AG09319 (cell line): ENCODE measurements at places on chromosomes 12 and 14.

DNA sequence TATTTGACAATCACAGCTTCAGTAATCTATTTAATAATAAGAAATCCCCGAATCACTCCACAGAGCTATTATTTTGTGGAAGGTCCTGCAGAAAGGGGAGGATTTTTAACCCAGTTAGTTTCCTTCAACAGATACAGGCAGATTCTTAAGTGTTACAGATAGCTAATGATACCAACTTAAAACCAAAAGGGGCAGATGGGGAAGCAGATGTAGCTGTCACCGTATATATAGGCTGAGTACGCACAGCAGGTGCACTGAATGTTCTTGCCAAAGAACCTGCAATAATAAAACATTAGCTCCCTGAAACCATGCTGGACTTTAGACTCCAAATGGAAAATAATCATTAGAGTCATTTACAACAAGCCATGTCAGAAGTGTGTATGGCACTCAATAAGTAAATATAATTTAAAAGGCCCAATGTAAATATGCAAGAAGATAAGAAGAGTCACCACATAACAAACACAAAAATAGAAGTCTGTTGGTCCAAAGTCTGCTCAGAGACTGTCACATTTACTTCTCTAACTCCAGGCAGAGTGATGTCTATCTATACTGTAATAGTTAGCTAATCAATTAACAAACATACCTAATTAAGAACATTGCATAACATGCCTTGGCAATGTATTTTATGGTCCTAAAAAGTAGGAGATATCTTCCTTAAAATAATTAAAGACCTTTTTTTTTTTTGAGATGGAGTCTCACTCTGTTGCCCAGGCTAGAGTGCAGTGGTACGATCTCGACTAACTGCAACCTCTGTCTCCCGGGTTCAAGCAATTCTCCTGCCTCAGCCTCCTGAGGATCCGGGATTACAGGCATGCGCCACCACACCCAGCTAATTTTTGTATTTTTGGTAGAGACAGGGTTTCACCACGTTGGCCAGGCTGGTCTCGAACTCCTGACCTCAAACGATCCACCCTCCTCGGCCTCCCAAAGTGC, 78.8 kb downstream of the SEC23A start:
- DNase-seq = no peak

DNA sequence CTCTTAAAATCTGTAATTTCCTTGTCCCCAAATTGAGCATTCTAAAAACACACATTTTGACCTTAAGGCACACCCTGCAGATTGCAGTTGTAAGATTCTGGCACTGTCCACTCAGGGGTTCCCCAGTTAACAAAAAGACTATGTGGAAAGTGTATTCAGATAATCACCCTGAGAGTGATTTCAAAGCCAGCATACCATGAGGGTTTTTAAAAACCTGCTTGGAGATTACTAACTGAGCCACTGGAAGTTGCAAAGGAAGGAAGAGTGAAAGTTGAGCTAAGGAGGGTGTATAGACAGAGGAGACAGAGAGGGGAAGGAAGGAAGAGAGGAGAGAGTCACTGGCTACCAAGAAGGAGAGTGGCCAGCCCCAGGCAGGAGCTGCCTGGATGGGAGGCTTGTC, 82.6 kb downstream of the EML1 start:
- no peak for DNase-seq

DNA sequence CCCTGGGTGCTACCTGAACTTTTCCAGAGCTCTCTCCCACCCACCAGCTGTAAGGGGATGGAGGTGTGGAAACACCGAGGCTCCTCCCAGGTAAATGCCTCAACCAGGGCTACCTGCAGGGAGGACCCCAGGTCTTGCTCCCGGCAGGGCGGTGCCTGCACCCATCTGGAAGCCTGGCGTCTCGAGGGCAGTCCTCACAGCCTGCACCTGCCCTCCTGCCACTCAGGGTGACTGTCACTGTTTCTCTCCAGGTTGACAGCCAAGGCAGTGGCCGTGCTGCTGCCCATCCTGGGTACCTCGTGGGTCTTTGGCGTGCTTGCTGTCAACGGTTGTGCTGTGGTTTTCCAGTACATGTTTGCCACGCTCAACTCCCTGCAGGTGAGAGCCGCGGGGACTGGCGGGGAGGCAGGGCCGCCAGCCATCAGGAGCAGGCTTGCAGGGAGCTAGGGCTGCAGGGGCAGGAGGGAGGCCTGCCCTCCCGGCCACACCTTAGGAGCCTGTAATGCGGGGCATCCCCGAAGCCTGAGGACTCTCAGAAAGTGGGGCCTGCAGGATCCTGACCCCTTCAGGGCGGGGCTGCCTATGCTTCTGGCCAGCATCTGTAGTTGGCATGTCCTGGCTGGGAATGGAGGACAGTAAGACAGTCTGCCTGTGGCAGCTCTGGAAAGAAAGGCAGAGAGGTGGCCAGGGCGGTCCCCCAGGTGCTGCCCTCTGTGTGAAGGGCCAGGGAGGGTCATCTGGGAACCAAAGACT, 182.3 kb downstream of the ADGRD1 start:
- DNase-seq = no peak

DNA sequence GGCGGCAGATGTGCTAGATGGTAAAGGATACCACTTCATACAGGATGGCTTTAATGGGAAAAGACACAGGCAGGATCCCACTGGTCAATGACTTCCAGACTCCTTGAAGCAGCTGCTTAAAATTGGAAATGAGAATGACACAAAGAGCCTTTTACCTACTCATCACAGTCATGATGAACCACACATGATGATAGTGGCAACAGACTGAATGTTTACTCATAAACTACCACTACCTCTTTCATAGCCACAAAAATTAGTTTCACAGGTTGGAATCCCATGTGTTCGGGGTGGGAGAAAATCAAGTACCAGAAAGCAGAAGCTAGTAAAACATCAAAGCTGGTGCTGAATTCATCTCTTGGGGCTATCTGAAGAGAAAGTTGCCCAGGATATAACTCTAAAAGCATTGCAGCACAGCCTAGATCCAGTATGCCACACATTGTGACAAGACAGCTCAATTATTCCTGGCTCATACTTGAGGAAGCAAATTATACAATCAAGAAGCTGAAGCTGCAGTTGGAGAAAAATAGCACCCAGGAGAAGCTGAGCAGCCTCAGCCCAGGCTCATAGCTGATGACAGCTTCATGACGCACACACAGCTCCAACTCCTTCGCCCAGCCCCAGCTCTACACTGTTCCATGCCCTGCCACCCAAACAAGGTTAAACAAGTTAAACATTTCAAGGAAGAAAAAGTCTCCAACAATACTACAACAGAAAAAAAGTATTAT, 29.0 kb upstream of the C12orf50 start:
- DNase-seq = no peak

- DNase-seq = no peak
Observed at GRCh38 chr12:76755829-76756379, 8.0 kb upstream of the ZDHHC17 start.

DNA sequence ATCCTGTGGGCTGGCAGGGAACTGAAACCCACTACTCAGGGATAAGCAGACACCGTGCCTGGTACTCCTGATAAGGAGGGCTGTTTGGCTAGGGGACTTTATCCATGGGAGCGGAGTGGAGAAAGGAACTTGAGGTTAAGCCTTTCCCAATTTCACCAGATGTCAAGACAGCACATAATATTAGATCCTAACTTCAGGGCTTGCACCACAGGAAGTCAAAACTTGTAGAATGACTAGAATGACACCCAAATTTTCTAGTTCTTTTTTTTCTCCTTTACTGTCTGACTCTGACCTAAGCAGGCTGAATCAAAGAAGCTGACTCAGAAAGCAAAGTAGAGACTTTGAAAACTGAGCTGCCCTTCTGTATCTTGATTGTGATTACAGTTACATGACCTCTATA, 7.1 kb upstream of the CGRRF1 start:
- no peak for DNase-seq

GRCh38 chr12:114757684-114758325, 73.8 kb upstream of the TBX3 start:
- DNase-seq = no peak

GRCh38 chr12:56205445-56205844, 16.2 kb upstream of the SMARCC2 start:
- DNase-seq = no peak

DNA sequence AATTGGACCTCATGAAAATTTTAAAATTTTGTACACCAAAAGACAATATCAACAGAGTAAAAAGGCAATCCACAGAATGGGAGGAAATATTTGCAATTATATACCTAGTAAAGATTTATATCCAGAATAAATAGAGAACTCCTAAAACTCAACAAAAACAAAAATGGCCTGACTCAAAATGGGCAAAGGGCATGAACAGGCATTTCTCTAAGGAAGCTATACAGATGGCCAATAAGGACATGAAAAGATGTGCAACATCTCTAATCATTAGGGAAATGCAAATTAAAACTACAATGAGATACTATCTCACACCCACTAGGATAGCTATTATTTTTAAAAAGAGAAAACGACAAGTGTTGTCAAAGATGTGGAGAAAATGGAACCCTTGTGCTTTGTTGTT, 10.9 kb upstream of the APOF start:
- no peak for DNase-seq

GRCh38 chr14:100616854-100617409, 29.7 kb upstream of the BEGAIN start:
- DNase-seq = no peak

- DNase-seq = no peak
Observed at GRCh38 chr12:48219631-48220030, 16.5 kb upstream of the OR10AD1 start.

DNA sequence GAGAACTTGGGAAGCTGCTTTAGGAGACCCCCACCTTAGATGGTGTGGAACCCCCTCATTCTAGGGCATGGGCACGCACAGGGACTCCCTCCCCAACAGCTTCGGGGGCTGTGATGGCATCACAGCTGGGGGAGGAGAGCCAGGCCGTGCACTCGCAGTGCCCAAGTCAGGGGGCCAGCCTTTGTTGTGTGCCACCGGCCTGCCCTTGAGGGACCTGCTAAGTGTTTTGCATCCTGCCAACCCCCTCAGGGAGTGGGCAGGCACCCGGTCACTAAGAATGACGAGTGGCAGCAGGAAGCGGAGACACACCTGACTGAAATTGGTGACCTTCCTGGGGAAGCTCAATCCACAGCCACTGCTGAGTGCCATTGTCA, 334.9 kb upstream of the SFSWAP start:
- no peak for DNase-seq

- no peak for DNase-seq
Observed at GRCh38 chr12:73935817-73936216, 601.8 kb upstream of the ATXN7L3B start.

DNA sequence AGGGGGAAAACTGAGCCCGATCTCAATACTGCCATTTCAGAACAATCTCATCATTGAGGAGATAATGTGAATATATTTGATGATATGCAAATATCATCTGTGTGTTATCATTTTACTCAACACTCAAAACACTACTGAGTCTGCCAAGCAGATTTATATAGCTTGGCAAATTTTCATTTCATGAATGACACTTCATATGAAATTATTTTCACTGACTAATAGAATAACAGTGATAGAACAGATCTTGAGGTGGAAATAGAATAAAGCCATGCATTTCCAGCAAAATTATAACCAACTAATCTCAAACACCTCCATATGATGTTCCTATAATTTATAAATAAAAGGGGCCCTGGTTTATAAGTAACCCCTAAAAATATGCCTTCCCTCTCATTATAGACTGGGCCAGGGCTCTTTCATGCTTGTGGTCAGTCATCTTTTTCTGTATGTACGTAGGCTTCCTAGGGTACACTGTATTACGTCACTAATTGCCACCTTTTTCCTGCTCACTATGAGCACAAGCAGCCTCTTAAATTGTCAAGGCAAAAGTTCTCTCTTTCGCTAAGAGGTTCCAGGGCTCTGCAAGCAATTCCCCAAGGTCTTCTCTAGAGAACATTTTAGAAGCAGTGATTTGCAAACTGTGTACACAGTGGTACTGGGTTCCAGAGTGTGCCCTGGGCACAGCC, 197.1 kb upstream of the FOXN3 start:
- DNase-seq = no peak

DNA sequence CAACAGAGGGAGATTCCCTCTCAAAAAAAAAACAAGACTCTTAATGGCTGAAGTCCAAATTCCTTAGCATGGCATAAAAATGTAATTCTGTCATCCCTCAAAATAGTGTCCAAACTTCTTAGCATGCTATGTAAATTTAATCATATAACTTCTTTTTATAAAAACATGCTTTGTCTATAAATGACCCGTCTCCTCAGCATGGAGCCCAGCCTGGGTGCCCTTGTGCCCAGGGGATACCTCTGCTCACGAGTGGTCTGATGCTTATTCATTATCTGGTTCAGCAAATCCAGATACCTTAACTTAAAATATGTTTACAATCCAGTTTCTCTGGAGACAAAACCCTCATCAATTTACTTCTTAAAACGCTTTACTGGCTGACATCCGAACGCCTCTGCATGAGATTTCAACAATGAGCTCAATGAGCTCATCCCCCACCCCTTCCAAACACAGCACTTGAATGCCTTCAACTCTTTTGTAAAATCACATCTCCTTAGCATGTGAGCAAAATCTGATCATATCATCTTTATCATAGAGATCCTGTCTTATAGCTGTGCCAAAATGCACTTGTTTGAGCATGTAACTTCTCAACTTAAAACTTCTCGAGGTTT, 15.7 kb downstream of the RTL1 start:
- DNase-seq = no peak

- DNase-seq = peak; percentile 88
Observed at GRCh38 chr12:92735131-92735721, 32.4 kb downstream of the PLEKHG7 start.

- DNase-seq = no peak
Observed at GRCh38 chr14:85856430-85856829, 326.5 kb downstream of the FLRT2 start.

GRCh38 chr14:104827177-104828055, 26.5 kb downstream of the ZBTB42 start:
- no peak for DNase-seq
